Activated T-cell treated with anti-CD3 and anti-CD28 coated beads for 1 hour (primary cell): ENCODE measurements at places on chromosomes 11 and 22.

DNA sequence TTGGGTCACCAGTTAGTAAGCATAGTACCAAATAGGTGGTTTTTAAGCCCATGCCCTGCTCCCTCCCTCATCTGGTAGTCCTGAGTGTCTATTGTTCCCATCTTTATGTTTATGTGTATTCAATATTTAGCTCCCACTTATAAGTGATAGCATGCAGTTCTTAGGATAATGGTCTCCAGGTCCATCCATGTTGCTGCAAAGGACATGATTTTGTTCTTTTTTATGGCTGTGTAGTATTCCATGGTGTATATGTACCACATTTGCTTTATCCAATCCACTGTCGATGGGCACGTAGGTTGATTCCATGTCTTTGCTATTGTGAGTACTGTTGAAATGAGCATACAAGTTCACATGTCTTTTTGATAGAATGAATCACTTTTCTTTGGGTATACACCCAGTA lies 18.2 kb upstream of the SYTL2 start:
- DNase-seq, result no peak

GRCh38 chr11:78651923-78652842 lies 77.5 kb upstream of the NARS2 start:
- no peak for DNase-seq

- DNase-seq, result no peak
Measured at GRCh38 chr22:20131859-20132685, 468 bp downstream of the ZDHHC8 start.

DNA sequence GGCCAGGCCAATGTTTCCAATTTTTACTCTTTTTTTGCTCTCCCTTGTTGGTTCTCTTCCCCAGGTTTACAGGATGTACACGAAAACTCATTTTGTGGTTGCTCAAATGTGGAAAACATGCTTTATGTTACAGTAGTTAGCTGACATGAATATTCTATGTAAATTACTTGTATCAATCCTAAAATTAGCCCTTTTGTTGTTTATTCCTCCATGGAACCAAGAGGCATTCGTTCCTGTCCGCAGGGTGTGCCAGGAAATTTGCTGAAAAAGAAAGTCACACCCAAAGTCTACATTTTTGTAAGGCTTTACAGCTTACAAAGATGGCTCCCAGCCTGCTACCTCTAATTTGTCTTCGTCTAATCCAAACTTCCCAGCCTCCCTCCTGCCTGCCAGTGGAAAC lies 652.3 kb downstream of the ETS1 start:
- no peak for DNase-seq

GRCh38 chr22:17880020-17880419 lies 105.8 kb upstream of the BID start:
- DNase-seq, result no peak

- no peak for DNase-seq
Measured at GRCh38 chr22:46561435-46561905, 24.1 kb upstream of the CELSR1 start.

GRCh38 chr11:110473706-110474105 lies 44.0 kb downstream of the FDX1 start:
- no peak for DNase-seq

DNA sequence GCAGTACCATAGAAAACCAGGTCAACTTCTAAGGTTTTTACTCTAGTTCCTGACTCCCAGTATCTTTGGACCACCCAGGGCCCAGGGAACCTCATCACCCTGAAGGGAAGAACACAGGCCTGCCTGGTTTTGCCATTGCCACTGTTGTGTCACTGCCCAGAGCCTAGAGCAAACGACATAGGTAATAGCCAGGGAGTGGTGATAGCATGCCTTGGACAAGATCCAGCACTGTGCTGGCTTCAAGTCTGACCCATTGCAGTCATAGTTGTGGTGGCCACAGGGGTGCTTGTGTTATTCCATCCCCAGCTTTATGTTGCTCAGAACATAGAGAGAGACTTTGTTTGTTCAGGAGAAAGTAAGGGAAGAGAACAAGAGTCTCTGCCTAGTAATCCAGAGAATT lies 2310.2 kb downstream of the LRRC4C start:
- DNase-seq, result no peak

- no peak for DNase-seq
Measured at GRCh38 chr11:86119077-86119476, 50.2 kb upstream of the PICALM start.

- no peak for DNase-seq
Measured at GRCh38 chr11:130223291-130223971, 63.8 kb downstream of the ST14 start.

- no peak for DNase-seq
Measured at GRCh38 chr11:45927684-45928413, 5.4 kb downstream of the LARGE2 start.

- no peak for DNase-seq
Measured at GRCh38 chr22:37267661-37268413, 14.5 kb upstream of the CYTH4 start.

- no peak for DNase-seq
Measured at GRCh38 chr22:42934338-42934737, 77.3 kb upstream of the ARFGAP3 start.

GRCh38 chr11:83918476-83918875 lies 632.3 kb upstream of the CCDC90B start:
- DNase-seq, result no peak

GRCh38 chr11:134340354-134340964 lies 8.7 kb downstream of the GLB1L2 start:
- DNase-seq, result no peak

DNA sequence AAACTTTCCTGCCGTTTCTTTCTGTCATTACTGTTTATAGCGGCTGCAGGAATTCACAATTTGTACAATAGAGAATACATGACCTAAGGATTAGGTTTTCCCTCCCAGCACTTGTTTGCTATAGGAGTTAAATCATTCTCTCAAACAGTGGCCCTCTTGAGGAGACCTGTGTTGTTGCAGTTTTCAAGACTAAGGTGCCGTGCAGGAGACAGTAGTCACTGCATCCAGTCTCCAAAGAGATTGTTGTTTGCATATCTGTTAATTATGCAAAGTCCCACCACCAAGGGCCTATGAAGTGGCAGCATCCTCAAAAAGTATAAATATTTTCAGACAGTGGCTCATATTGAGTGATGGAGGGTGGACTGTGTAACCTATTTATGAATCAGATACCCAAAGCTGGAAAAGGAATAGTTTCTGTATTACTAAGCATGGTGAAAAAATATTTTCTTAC lies 2.3 kb downstream of the PRSS23 start:
- DNase-seq, result no peak

- no peak for DNase-seq
Measured at GRCh38 chr11:71322192-71322735, 69.9 kb upstream of the SHANK2 start.

GRCh38 chr11:122803306-122803705 lies 35.0 kb upstream of the CRTAM start:
- DNase-seq, result no peak

DNA sequence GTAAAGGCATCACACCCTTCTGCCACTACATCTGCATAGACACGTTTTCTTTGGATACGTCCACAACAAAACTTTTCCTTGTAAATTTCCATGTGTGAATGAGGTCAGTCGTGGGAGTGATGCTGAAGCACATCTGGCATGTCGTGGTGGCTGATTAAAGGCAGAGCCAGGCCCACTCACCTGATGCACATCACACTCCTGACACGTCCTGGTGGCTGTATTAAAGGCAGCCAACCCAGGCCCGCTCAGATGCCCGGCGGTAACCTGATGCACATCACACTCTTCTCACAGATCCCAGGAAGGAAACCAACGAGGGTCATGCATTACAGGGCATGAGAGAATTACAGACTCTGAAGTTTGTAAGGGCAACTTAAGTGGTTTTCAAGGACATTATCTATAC lies 321.6 kb upstream of the B3GAT1 start:
- DNase-seq, result no peak

GRCh38 chr11:62553080-62553838 lies 6.7 kb upstream of the AHNAK start:
- peak; percentile 49 for DNase-seq

DNA sequence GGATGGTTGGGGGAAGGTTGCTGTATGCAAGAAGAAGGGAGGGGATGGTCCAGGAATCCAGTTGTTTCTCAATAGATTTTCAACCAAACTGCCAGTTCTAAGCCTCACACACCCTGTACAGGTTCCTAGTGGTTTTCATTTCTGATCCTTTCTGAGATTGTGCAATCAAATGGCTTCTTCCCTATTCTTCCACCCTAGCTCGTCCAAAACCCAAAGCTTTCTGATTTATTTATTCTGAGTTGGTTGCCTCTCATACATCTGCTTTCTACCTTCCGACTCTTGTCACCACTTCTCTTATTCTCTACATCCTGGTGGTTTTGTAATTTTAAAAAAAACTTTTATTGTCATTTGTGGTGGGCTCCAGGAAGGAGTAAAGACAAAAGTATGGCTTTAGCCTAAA lies 12.6 kb downstream of the OR5A2 start:
- DNase-seq, result no peak

DNA sequence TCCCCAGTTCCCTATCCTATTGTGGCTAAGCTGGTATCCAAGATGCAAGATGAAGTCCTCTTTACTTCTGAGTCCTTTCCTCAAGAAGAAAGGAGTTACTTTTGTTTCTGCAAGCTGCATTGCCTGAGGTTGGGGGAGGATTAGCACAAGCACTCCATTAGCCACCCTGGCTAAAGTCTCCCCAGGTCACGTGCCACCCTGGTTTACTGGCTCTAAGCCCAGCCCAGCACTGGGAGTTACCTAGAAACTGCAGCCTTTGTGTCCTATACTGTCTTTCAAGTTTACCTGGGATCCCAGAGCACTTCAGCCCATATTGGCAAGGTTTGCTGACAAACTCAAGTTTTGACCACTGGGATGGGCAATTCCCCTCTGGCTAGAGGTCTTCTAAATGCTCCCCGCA lies 78.4 kb upstream of the DBX1 start:
- DNase-seq, result no peak

GRCh38 chr11:65152122-65152521 lies 17.8 kb upstream of the SYVN1 start:
- no peak for DNase-seq

DNA sequence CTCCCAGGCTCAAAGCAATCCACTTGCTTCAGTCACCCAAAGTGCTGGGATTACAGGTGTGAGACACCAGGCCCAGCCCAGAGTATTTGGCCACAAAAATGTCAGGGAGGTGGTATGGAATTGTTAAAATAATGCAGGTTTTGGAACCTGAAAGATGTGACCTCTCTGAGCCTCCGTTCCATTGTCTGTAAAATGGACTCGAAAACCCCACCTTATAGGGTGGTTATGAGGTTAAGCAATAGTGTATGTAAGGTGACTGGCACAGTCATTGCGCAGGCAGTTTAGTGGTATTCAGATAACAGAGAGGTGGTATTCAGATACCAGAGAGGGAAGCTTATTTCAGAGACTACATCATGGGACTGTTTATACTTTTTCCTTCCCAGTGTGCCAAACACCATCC lies 52.5 kb upstream of the PRSS23 start:
- DNase-seq, result no peak

DNA sequence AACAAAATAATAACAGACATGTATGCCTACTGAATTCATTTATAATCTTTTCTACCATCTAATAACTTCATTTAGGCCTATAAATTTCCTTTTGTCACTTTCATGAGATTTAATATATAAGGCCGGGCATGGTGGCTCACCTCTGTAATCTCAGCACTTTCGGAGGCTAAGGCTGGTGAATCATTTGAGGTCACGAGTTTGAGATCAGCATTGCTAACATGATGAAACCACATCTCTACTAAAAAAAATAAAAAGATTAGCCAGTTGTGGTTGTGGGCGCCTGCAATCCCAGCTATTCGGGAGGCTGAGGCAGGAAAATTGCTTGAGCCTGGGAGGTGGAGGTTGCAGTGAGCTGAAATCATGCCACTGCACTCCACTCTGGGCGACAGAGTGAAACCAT lies 14.2 kb upstream of the NTM start:
- DNase-seq, result no peak

GRCh38 chr11:10158461-10158860 lies 135.6 kb downstream of the SBF2 start:
- DNase-seq, result no peak

DNA sequence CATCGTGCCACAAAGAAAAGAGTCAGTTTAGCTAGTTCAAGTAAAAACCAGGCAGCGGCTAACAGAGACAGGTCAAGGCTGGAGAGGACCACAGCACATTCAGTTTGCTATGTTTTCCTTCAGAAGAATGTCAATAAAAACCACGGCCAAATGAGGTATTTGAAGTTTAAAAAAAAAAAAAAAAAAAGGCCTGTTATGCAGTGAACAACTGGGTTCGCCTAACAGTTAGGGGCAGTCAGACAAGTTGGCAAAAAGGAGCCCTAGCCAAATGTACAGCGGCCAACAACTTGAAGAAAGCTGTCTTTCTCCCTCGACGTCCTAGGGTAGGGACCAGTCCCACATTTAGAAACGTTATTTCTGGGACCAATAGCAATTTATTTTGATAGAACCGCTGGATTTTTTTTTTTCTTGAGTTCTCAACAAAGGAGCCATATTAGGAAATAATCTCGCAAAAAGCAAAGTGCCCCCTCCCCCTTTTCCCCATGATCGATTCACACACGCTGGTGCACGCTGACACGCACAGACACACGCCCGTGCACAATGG lies 237.8 kb downstream of the TTC28 start:
- DNase-seq, result no peak

DNA sequence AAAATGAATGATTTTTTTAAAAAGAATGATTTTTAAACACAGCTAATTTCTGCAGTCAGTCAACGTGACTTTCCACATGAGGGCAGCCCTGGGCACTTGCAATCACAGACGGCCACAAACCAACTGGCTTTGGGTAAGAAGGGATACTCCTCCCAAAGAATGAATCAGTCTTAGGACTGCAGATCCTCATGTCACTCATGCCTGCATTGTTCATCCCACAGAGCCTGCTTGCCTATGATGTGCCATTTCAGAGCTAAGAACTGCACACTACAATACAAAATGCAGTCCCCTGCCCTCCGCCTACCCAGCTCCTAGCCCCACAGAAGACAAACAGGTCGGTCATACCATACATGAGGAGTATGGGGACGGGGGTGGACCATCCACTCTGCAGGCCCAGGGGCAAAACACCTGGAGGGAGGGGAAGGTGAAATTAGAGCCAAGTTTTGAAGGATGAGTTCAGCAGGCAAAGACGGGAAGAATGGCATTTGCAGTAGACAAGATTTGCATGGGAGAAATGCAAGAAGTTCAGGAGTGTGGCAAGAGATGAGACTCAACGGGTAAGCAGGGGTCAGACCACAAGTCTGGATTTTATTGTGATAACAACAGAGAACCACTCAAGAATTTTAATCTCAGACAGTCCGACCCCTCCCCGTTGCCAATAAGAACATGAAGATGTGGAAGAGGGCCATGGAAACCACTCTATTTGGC lies 24.7 kb downstream of the PACSIN2 start:
- DNase-seq, result no peak
